T-helper 2 cell treated with Interferon-gamma antibody and Interleukin-4, amounts not matched to agents 100 ng/mL and 5 ng/mL, for 36 hours (primary cell): ENCODE measurements at places on chromosomes 11 and 22. TPM values are rescaled to one million over a fixed set of nuclear protein-coding genes. Genes with fewer than 3 reads are reported as not detected.

Gene RASGRP2
- 276 and 280 TPM in 2 replicates for total RNA-seq

Gene GDPD4
- total RNA-seq: not detected in 2 replicates

Gene C11orf42
- not detected in 2 replicates for total RNA-seq

Gene OR51B6
- total RNA-seq: not detected in 2 replicates

Gene GLYAT
- not detected in 2 replicates for total RNA-seq

Gene CD3E
- 576 and 590 TPM in 2 replicates for total RNA-seq
